Non-pigmented ciliary epithelial cell (primary cell): ENCODE measurements at places on chromosomes 3 and 15.

GRCh38 chr15:97652700-97653167 lies 307.8 kb upstream of the ARRDC4 start:
- DNase-seq, result no peak

GRCh38 chr3:191985691-191986090 lies 524.7 kb downstream of the PYDC2 start:
- no peak for DNase-seq

DNA sequence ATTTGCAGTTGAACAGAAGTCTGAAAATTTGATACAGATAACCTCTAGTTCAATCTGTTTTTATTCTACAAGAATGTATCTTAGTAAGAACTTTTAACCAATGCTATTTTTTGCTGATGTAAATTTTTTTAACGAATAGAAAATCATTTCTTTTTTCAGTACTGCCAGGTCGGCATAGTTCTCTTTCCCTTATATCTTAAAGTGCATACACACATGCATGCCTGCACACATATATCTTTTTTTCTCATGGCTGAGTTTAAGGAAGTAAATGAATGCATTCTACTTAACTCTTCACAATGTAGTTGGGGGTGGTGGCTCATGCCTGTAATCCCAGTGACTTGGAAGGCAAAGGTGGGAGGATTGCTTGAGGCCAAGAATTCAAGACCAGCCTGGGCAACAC lies 48.4 kb downstream of the BLM start:
- no peak for DNase-seq

DNA sequence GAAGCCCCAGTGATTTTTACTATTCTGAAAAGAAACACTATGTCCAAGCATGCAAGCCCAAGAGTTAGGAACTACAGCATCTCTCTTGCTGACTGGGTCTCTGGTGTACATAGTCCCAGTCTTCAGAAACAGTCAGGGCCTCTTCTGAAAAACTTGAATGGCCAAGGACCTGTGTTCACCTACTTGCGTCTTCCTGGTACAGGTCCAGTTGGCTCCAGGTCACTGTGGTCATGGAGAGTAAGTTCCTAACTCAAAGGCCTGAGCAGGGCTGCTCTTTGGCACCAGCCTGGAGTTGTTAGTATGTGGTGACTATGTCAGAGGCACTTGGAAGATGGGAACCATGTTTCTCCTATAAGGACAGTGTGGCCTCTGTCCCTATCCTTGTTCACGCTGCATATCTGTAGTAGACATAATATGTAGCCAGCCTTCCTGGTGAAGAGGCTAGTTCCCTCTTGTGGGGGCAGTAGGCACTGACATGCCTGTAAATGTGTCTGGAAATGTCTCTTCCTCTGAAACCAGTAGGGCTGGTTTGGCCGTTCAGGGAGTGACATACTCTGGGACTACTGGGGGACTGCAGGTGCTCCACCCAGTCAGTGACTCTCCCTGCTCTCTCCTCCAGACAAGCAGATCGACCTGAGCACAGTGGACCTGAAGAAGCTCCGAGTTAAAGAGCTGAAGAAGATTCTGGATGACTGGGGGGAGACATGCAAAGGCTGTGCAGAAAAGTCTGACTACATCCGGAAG lies 2.6 kb upstream of the RBM15B start:
- no peak for DNase-seq

DNA sequence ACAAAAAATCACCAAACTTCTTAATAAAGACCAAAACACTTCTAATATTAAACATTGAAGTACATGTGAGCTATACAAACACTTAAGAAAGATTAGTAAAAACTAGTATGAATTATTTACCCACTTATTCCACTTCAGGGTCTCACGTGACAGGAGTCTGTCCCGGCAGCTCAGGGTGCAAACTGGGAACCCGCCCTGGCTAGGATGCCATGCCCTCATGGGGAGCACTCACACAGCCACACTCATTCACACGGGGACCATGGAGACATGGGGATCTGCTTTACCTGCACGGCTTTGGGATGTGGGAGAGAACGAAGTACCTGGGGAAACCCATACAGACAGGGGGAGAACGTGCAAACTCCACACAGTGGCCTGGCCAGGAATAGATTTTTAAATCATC lies 179.3 kb upstream of the UBE3A start:
- DNase-seq, result no peak
